Right lobe of liver (tissue), 6 donors: ENCODE measurements at places on chromosomes 2 and 18. TPM values are rescaled to one million over a fixed set of nuclear protein-coding genes. Genes with fewer than 3 reads are reported as not detected.

Gene PCGF1
- total RNA-seq, result 10.6 TPM

Gene SERPINB12
- total RNA-seq, result not detected

DNA sequence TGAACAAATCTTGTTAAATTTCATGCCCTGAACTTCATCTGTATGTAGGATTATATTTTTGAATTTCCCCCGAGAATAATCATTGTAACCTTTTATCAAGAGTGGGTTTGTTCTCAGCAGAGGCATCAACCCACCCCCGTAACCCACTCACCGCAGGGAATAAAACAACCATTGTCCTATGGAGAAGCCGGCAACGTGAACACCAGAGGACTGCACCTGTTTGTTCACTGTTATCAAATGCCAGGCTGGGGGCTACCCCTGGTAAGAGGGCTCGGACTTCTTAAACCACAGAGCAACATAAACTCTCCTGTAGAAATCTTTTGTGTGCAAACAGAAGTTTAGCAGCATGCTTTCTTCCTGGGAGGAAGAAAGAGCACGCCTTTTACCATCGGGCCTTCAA is 610.4 kb downstream of the ERBB4 start:
- no peaks in the 10 kb centered on the region for H3K27me3 ChIP-seq
- H3K4me1 ChIP-seq, result no peaks in the 10 kb centered on the region
- no peak overlapping the region for H3K4me3 ChIP-seq
- DNase-seq, result no peak

- no peak overlapping the region for H3K27ac ChIP-seq
- H3K27me3 ChIP-seq, result no peaks in the 10 kb centered on the region
- H3K36me3 ChIP-seq, result no peaks in the 10 kb centered on the region
- DNase-seq, result no peak
- no peak overlapping the region for H3K4me3 ChIP-seq
Measured at GRCh38 chr18:2442726-2443275, 128.5 kb downstream of the METTL4 start.

- H3K36me3 ChIP-seq, result no peaks in the 10 kb centered on the region
- no peak overlapping the region for H3K4me3 ChIP-seq
- H3K4me1 ChIP-seq, result no peaks in the 10 kb centered on the region
- H3K27me3 ChIP-seq, result no peaks in the 10 kb centered on the region
- H3K27ac ChIP-seq, result no peak overlapping the region
Measured at GRCh38 chr2:33645861-33646260, 46.8 kb upstream of the FAM98A start.

DNA sequence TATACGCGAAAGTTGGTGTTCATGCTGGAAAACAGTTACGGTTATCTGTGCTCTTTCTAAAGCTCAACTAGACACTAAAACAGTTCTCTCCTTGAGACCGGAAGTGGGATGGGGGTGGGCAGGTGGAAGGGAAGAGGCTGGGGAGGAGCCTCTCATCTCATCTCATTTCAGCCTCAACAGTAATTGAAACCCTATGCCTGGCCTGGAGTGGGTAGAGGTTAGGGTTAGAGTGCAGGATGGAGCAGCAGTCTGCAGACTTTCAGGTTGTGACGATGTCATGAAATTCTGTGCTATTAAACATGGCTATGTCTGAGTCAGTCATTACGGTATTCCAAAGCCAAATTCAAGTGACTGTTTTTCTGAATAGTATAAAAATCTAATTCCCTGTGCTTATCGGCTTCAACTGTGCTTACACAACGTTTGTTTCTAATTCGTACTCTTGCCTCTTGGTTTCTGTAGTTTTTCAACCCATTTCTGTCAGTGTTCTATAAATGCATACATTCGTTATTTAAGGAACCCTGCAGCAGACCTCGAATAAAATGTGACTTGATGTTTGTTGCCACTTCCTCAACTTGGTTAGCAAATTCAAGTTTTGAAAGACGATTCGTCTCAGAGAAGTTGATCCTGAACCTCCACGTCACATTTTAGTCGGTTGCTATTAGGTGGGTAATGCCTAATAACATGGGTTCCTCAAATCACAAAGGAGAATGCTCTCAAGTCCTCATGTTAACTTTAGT is 75.8 kb upstream of the TCF7L1 start:
- no peak for DNase-seq
- no peaks in the 10 kb centered on the region for H3K36me3 ChIP-seq
- no peaks in the 10 kb centered on the region for H3K27me3 ChIP-seq
- H3K4me1 ChIP-seq, result no peaks in the 10 kb centered on the region
- H3K27ac ChIP-seq, result no peak overlapping the region
- H3K4me3 ChIP-seq, result no peak overlapping the region

DNA sequence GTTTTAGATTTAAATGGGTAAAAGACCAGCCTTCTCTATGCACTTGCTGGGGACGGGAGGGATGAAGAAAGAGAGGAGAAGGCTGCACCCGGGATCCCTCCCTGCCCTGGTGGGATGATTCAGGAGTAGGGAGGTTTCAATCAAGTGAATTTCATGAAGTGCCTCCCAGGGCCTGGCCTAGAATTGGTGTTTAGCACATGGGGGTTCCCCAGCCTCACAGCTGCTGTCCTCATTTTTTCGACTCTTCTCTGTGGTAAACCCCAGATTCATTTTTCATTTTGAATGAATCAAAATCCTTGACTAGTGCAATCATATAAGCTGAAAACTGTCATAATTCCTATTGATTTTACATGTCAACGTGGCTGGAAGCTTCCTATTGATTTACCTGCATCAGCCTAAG is 81.1 kb downstream of the LPIN1 start:
- no peaks in the 10 kb centered on the region for H3K4me1 ChIP-seq
- no peak for DNase-seq
- peaks cover 14% of the 10 kb centered on the region for H3K36me3 ChIP-seq
- H3K4me3 ChIP-seq, result no peak overlapping the region
- H3K27ac ChIP-seq, result no peak overlapping the region
